ENCODE measurements at places on chromosomes 5 and 9.

DNA sequence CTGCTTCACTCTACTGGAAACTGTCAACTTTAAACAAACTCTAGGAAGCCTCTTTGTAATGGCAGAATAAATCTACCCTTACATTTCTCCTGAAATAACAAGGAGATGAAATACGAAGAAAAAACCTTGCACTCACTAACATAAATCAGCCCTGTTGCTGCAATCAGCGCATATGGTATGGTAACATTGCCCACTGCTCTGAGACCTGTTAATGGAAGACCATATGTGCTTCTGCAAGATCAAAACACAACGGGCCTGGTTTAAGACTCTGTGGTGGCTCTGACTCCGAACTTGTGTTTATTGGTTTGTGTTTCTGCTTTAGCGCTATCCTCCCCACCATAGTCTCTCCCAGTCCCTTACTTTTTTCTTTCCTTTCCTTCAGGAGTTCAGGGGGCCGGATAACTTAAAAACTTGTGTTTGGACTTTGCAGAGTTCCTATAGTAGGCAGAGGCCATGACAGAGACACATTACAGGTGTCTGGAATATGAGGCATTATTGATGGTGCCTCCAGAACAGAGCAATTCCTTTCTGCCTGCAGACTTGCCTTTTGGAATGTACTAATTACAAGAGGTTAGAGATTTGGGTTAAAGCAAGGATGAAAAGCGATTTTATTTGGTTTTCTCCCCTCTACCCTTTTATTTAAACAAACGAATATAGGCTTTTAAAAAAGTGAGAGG is 110.8 kb downstream of the PSAT1 start:
- DNase-seq, result no peak

GRCh38 chr9:74777136-74777879 is 110.4 kb downstream of the TRPM6 start:
- DNase-seq, result peak; percentile 19

- DNase-seq, result no peak
These were observed 226.6 kb downstream of the MEF2C start for GRCh38 chr5:88656221-88656950.

DNA sequence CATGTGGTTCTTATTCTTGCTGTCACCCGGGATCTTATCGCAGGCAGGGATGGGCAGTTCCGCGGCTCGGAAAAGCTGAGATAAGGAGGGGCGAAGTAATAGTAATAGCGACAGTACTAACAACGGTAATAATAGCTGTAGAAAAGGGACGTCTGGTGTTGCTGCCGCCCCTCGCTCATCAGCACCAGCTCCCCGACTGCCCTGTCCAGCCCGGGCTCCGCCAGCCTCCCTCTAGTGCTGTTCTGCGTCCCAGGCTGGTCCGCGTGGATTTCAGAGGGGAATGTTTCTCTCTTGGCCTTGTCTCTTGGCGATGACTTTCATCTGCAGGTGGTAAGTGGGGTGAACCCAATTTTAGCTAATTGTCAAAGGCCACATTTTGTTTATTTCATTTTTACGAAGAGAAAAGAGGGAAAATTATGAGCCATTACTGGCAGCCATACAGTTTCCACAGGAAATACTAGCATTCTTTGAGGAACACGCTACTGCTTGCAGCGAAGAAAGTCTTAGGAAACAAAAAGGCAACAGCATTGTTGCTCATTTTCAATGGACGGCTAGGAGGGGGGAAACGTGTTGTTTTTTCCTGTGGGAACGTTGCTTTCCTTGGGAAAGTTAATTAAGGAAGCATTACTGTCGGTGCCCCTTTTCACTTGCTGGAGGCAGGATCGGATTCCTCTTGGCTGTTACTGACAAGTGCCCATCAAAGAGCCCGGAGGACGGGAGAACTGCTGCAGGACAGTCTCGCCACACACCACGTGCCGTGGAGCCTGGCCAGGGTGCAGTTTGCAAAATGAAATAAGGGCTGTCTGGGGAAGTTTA is 762 bp downstream of the SNCAIP start:
- DNase-seq, result no peak

GRCh38 chr5:76455531-76456133 is 52.5 kb downstream of the IQGAP2 start:
- DNase-seq, result no peak

DNA sequence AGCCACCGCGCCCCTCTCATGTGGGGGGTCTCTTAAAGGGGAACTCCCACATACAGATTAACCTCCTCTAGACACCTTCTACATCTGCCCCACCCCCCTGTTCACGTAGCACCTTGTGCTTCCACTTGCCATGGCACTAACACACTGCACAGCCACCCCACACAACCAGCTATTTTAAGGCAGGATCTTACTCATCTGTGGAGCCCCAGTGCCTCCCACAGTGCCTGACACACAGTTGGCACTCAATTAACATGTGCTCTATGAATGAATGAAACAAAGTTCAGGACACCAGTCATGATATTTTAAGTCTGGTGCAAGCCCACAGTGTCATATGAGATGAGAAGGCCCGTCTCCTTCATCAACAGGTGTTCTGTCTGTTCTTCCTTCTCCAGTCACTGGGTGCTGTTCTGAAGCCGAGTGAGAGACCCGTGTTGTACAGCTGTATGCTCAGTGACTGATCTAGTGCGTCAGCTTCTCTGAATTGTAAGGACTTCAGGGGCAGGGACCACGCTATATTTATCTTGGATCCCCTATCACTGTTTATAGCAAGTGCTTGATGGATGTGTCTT is 149.1 kb downstream of the TLE1 start:
- DNase-seq, result no peak

- DNase-seq, result no peak
These were observed 84.3 kb upstream of the BRINP1 start for GRCh38 chr9:119453490-119453911.

- DNase-seq, result no peak
These were observed 20.4 kb downstream of the ERGIC1 start for GRCh38 chr5:172854451-172854871.

DNA sequence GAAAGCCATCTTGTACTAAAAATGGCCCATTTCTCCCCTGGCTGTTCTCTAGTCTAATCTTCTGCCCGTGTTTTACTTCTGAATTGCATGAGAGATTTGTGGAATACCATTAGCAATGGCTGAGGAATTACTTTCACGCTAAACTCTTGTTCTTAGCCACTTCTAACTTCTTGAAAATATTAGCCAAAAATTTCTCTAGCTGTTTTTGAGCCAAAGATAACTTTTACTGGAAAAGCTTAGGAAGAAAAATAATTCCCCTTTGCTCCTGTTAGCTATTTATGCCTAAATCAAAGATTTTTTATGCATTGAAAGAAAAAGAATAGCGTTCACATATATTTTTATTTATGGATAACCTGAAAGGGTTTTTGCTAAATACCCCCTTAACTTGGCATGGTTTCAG is 287.8 kb downstream of the MTRR start:
- DNase-seq, result no peak

GRCh38 chr5:133749331-133749985 is 137.1 kb upstream of the FSTL4 start:
- DNase-seq, result no peak

- DNase-seq, result no peak
These were observed 1.1 kb upstream of the TNFAIP8 start for GRCh38 chr5:119354537-119355243.

GRCh38 chr9:8778356-8778755 is 978.8 kb upstream of the DMAC1 start:
- no peak for DNase-seq

GRCh38 chr5:85096421-85096820 is 711.7 kb upstream of the EDIL3 start:
- DNase-seq, result no peak

DNA sequence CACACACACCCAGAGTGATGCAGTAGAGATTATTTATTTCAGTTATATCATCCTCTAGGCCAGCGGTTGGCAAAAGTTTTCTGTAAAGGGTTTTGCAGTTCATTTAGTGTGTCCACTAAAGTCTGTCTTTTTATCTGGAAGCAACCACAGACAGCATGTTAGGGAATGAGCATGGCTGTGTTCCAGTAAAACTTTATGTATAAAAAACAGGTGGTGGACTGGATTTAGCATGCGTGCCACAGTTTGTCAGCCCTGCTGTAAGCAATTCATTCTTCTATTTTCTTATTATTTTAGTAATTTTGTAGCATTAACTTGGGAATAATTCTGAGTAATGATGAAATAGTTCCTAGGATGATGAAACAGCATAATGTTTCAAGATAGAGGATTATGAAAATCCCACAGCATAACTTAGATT is 51.7 kb downstream of the CCNH start:
- no peak for DNase-seq

GRCh38 chr5:36938129-36938528 is 61.6 kb downstream of the NIPBL start:
- no peak for DNase-seq

DNA sequence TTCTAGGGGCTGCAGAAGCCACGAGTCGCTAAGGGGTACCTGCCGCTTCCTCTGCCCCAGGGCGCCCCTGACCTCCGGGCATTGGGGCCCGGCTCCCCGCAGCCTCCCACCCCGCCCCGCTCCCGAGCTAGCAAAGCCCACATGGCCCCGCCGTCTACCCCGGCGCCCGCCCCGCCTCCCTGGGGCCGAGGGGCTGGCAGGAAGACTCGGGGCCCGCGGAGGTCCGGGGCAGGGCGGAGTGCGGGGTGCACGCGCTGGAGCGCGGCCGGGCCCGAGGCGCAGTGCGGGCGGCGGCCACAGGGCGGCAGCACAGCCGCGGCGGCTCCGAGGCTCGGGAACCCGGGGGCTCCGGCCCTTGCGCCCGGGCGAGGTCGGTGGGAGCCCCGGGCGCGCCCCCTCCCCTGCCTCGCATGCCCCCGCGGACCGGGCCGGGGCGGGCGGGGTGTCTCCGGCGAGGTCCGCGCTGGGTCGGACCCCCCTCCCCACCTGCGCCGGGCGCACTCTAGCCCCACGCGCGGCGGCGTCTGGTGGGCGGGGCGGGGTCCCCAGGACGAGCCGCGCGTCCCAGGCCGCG is 6.7 kb downstream of the NRARP start:
- no peak for DNase-seq

DNA sequence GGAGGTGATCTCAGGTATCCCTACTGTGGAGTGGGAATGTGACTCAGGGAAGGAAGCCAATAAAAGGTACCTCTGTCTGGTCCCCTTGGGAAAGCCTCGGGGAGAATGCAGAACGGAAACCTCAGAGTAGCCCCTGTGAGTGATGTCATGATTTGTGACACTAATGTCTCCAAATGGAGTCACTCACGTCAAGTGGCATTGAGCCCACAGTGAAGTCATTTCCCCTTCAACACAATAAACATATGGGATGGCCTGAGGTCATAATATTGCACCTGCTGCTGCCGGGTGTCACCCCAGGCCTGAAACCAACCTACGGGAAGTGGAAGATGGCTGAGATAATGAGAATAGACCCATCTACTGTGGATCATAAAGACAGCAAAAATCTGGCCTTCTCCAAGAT is 75.9 kb upstream of the GOLM1 start:
- DNase-seq, result no peak

GRCh38 chr9:38687389-38687842 is 32.5 kb downstream of the FAM240B start:
- no peak for DNase-seq

DNA sequence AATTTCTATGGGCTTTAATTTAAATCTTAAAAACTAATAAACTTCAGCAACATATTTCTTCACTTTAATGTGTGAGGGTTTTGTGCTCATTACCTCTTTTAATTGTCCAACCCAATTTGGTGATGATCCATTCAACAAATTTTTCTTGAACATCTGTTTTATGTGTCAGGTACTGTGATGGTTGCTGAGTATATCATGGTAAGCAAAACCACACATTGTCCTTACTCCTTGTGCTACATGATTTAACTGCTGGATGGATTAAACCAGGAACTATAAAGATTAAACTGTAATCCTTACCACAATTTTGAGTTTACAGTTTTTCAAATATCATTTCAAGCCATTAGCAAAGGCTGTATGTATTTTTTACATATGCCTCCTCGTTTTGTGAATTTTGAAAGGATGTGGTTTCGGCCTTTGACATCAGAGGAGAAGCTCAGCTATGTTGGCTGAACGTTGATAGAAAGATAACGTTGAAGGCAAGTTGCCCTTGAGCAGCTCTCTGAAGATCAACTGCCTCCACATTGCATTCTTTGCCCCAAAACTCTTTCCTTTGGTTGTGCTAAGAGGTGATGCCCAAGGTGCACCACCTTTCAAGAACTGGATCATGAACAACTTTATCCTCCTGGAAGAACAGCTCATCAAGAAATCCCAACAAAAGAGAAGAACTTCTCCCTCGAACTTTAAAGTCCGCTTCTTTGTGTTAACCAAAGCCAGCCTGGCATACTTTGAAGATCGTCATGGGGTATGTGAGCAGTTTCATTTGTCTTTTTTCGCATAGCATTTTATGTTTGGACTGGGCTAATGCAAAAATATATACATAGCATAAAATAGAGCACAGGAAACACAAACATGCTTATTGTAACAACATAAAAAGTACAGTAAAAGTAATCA is at the start of gene ITK:
TSS of gene ITK (plus strand) at position 467 of the 891 bp plus-strand sequence. CDS start at position 605, 138 bp downstream.
- no peak for DNase-seq

- DNase-seq, result no peak
These were observed 7.2 kb downstream of the DAB2IP start for GRCh38 chr9:121658591-121658990.
